ENCODE measurements at places on chromosomes 5 and 9.

DNA sequence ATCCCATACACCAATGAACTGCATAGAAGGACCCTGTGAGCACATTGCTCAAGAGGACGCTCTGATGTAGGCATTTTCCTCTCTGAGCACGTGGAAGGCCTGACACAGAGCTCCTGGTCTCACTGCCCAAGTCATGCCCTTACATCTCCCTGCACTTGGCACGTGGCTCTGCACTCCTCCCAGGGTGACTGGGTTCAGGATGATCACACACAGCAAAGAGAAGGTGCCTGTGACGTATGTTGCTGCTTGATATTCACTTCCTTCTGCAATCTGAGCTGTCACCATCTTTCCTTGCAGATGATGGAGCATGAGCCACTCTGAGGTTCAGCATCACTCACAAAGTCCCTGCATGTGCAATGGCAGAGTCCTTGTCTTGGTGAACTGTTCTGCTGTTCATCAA lies 125.2 kb downstream of the FSTL4 start:
- DNase-seq = no peak

DNA sequence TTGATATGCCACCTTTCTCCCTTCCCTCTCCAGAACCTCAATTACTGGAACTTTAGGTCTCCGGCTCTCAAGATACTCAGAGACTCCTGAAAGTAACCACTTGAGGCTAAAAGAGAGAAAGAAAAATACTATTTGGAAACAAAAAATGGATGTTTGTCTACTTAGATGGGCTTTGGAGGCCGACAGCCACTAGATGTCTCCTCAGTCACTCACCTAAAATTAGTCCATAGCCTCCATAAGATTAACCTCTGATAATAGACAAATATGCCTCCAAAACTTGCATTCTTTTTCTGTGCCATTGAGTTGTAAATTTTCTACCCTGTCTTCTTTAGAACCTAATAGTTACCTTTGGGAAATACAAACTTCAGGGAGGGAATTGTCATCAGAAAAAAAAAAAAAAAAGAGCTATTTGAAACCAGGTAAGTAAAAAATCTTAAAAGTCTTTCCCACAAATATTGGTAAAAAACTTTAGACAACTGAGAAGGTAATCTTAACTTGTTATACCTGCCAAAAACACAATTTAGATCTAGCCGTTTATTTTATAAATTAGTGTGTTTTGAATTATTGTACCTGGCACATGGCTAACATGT lies 11.2 kb upstream of the PCDH1 start:
- DNase-seq = no peak

GRCh38 chr9:130990978-130991777 lies 17.8 kb upstream of the LAMC3 start:
- DNase-seq = no peak

DNA sequence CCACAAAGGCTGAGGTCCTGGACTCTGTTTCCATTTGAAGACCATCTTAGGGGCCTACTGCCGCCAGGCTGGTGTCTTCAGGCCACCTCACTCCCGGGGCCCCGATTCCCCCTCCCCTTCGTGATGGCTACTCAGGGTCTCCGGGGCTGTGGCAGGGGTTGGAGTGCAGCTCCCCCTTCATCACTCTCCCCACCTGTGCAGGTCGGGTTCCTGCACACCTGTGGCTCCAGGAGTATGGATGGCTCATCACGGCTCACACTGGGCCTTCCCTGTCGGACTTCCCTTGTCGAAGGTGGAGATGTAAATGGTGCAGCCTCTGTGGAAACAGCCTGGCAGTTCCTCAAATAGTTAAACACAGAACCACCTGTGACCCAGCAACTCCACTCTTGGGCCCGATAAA lies 11.9 kb downstream of the LCN9 start:
- no peak for DNase-seq

Data from mucosa of descending colon (tissue), 3 donors.